ENCODE measurements at places on chromosomes 16 and 17. TPM values are rescaled to one million over a fixed set of nuclear protein-coding genes. Genes with fewer than 3 reads are reported as not detected.

GRCh38 chr17:31489295-31490018 is 98.0 kb downstream of the RAB11FIP4 start:
- H3K4me1 ChIP-seq, result no peaks in the 10 kb centered on the region
- H3K36me3 ChIP-seq, result no peaks in the 10 kb centered on the region
- no peak overlapping the region for H3K4me3 ChIP-seq

DNA sequence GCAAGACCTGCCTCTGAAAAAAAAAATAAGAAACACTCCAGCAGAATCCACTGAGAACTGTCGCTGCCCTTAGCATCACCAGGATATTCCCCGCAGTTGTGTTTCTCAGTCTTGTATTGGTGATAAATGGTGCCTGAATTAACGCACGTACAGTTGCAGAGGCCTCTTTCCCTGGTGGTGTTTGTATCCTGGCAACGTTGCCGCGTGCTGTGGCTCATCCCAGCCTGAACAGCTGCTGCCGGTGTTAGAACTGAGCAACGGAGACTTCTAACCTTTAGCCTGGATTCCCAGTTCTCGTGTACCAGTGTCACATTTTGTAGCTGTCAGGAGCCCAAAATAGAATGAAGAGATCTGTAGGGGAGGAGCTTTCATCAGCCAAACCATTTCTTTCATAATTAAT is 4.8 kb downstream of the MLYCD start:
- H3K27me3 ChIP-seq, result no peaks in the 10 kb centered on the region
- H3K27ac ChIP-seq, result no peak overlapping the region
- no peaks in the 10 kb centered on the region for H3K36me3 ChIP-seq

DNA sequence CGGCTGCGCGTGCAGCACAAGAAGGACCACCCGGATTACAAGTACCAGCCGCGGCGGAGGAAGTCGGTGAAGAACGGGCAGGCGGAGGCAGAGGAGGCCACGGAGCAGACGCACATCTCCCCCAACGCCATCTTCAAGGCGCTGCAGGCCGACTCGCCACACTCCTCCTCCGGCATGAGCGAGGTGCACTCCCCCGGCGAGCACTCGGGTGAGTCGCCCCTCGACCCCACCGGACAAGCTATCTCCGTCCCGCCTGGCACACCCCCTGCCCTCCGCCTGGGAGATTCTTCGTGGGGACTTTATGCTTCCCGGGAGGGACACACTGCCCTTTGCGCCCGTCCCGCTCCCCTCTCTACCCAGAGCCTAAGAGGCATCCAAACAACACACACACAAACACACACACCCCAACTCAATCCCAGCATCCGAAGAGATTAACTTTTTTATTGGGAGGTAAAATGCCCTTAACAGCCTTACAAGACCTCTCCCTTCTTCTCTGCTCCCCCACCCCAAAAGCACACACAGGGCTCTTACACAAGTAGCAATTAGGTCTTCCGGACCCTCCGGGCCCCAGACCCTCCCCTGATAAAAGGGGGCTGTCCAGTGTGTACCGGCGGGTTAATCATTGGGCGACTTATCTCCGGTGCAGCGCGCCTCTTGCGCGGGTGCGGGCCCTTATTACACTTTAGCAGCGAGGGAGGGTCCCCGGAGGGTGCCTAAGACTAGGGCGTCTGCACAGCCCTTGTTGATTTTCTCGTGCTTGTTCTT is 2.1 kb downstream of the SOX9 start:
- DNase-seq, result peak; percentile 83
- H3K27me3 ChIP-seq, result no peaks in the 10 kb centered on the region
- peak overlapping the region; percentile 94 for H3K4me3 ChIP-seq
- no peak overlapping the region for H3K27ac ChIP-seq
- H3K36me3 ChIP-seq, result peaks cover 13% of the 10 kb centered on the region

GRCh38 chr17:81039854-81040758 is 5.2 kb downstream of the BAIAP2 start:
- H3K4me3 ChIP-seq, result peak overlapping the region; percentile 49
- H3K36me3 ChIP-seq, result no peaks in the 10 kb centered on the region

- H3K4me3 ChIP-seq, result no peak overlapping the region
- no peak overlapping the region for H3K27ac ChIP-seq
- H3K27me3 ChIP-seq, result no peaks in the 10 kb centered on the region
- H3K36me3 ChIP-seq, result no peaks in the 10 kb centered on the region
- DNase-seq, result no peak
Measured at GRCh38 chr16:53506254-53506653, 3.2 kb upstream of the AKTIP start.

DNA sequence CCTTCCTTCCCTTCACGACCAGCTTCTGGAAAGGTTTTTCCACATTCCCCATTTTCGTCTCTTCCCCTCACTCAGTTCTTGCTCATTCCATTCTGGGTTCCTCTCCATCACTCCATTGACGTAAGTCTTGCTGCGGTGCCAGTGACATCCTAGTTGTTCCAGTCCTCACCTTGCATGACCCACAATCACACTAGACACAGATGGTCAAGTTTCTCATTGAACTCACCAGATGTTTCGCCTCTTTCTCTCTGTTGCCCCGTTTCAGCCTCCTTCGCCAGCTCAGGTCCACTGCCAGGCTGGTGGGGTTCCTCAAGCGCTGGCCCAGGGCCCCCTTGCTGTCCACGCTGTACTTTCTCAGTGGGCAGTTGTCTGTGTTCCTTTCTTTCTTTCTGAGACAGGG is 43.4 kb downstream of the CCDC42 start:
- no peaks in the 10 kb centered on the region for H3K36me3 ChIP-seq
- peaks cover 37% of the 10 kb centered on the region for H3K27me3 ChIP-seq
- H3K27ac ChIP-seq, result no peak overlapping the region
- no peak for DNase-seq
- peaks cover 9% of the 10 kb centered on the region for H3K4me1 ChIP-seq

DNA sequence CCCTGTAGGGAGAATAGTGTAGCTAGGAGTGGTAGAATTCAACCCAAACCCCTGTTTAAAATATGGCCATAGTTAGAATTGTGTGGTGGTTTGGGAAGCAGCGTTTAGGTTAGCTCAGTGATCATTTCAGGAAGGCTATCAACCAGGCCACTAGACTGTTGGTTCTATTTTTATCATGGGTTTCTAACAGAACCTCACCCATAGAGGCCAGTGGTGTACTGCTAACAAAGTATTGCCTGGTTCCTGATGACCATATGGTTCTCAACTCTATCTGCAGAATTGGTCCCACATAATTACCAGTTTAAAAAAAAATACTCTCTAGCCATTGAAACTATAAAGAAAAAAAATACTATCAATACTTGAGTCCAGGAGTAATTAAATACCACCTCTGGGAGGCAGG is 70.5 kb upstream of the RASL10B start:
- no peak overlapping the region for H3K4me3 ChIP-seq
- no peak overlapping the region for H3K27ac ChIP-seq
- H3K4me1 ChIP-seq, result no peaks in the 10 kb centered on the region
- no peak for DNase-seq

DNA sequence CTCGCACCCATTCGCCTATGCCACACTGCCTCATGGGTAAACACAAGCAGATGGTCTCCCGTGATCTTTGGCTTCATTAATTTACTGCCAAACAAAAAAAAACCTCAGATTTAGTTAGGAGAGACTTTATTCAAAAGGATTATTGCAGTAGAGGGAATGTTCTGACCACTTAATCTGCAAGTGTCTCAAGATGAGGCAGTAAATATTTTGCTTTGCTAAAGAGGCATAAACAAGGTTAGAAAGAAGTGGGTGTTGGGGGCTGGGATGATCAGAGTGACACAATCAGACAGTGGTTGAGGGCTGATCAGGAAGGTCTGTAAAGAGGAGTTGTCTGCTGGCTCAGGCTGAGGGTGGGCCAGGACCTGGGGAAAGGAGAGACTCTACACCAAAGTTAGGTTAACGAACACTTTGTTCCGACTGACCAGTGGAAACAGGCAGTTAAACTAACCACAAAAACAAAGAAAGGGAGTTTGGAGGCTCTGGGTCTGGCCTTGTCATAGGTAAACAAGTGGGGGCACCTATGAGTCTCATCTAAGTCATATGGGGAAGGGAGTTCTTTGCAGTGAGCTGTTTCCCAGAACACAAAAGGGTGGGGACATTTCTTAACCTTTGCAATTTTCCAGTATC is 28.5 kb downstream of the HSD17B2 start:
- H3K27ac ChIP-seq, result peak overlapping the region; percentile 69
- H3K4me3 ChIP-seq, result no peak overlapping the region
- peaks cover 18% of the 10 kb centered on the region for H3K4me1 ChIP-seq
- no peaks in the 10 kb centered on the region for H3K36me3 ChIP-seq
- H3K27me3 ChIP-seq, result no peaks in the 10 kb centered on the region

DNA sequence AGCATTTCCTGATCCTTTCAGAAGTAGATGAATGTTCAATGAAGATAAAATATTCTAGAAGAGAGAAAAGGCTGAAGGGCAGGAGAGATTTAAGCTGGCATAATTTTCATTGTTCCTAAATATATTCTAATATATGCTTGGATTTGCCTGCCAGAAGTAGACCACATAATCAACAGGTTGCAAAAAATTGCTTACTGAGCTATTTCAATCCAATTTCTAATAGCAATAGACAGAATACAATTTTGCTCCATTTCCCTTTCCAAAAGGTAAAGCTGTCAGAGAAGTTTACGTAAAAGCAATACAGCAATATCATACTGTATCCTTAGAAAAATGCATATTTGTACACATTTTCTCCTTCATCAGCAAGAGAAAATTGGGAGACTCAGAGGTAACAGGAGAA is 237.3 kb downstream of the PMP22 start:
- H3K4me3 ChIP-seq, result no peak overlapping the region
- H3K27me3 ChIP-seq, result peaks cover 19% of the 10 kb centered on the region
- DNase-seq, result no peak
- H3K36me3 ChIP-seq, result no peaks in the 10 kb centered on the region

GRCh38 chr16:48971571-48972077 is 310.0 kb downstream of the CBLN1 start:
- H3K4me3 ChIP-seq, result no peak overlapping the region
- no peaks in the 10 kb centered on the region for H3K36me3 ChIP-seq
- no peaks in the 10 kb centered on the region for H3K27me3 ChIP-seq
- H3K4me1 ChIP-seq, result no peaks in the 10 kb centered on the region
- no peak for DNase-seq
- H3K27ac ChIP-seq, result no peak overlapping the region

GRCh38 chr16:55294931-55295342 is 29.1 kb upstream of the IRX6 start:
- H3K4me1 ChIP-seq, result peaks cover 20% of the 10 kb centered on the region
- no peak overlapping the region for H3K4me3 ChIP-seq
- no peaks in the 10 kb centered on the region for H3K36me3 ChIP-seq
- H3K27me3 ChIP-seq, result no peaks in the 10 kb centered on the region
- no peak overlapping the region for H3K27ac ChIP-seq

GRCh38 chr17:45905814-45906213 is 11.5 kb downstream of the MAPT start:
- peaks cover 50% of the 10 kb centered on the region for H3K27me3 ChIP-seq
- H3K36me3 ChIP-seq, result no peaks in the 10 kb centered on the region
- H3K27ac ChIP-seq, result no peak overlapping the region

DNA sequence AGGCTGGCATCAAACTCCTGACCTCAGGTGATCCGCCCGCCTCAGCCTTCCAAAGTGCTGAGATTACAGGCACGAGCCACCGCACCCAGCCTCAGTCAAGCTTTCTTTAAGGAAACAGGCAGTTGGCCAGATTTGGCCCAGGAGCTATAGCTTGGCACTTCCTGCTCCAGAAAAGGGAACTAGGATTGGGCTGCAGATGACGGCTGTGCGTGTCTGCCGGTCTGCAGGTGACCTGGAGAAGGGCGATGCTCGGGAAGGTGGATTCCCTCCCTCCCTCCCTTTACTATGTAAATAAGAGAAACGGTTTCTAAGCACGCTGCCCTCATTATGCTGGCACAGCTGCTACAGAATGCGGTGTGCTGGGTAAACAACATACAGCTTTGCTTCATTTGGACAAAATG is 215.9 kb downstream of the RPTOR start:
- H3K36me3 ChIP-seq, result no peaks in the 10 kb centered on the region
- H3K4me3 ChIP-seq, result no peak overlapping the region
- no peak for DNase-seq
- H3K4me1 ChIP-seq, result peaks cover 25% of the 10 kb centered on the region
- no peaks in the 10 kb centered on the region for H3K27me3 ChIP-seq

- no peaks in the 10 kb centered on the region for H3K4me1 ChIP-seq
- H3K27ac ChIP-seq, result no peak overlapping the region
- H3K36me3 ChIP-seq, result no peaks in the 10 kb centered on the region
- no peak overlapping the region for H3K4me3 ChIP-seq
Measured at GRCh38 chr16:6645768-6646568, 686.7 kb upstream of the RBFOX1 start.

- peaks cover 16% of the 10 kb centered on the region for H3K4me1 ChIP-seq
- peak overlapping the region; percentile 57 for H3K27ac ChIP-seq
- H3K4me3 ChIP-seq, result no peak overlapping the region
- H3K36me3 ChIP-seq, result no peaks in the 10 kb centered on the region
- no peaks in the 10 kb centered on the region for H3K27me3 ChIP-seq
Measured at GRCh38 chr17:13931111-13931526, 138.2 kb upstream of the COX10 start.

- no peak overlapping the region for H3K4me3 ChIP-seq
- H3K27me3 ChIP-seq, result no peaks in the 10 kb centered on the region
- H3K27ac ChIP-seq, result no peak overlapping the region
- H3K36me3 ChIP-seq, result no peaks in the 10 kb centered on the region
- no peaks in the 10 kb centered on the region for H3K4me1 ChIP-seq
Measured at GRCh38 chr16:66858740-66859396, 14.7 kb downstream of the CA7 start.

DNA sequence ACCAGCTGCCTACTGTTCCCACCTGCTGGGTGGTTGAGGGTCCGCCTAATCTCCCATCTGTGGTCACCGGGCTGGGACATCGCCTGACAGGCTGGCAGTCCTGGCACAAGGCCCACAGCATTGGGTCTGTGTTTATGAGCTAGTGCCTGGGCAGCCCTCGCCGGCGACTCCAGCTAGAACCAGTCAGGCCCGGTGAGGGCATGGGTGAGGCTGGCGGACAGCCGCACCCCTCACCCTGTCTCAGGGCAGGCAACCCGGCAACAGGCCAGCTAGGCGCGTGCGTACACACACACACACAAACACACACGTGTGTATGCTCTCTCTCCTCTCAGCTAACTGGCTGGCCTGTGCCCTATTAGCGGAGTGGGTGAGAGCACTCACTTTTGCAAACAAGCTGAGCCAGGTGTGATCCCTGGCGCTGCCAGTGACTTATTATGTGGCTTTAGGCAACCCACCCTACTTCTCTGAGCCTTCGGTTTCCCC is 10.4 kb downstream of the HSD11B2 start:
- DNase-seq, result no peak
- peaks cover 13% of the 10 kb centered on the region for H3K4me1 ChIP-seq
- no peak overlapping the region for H3K27ac ChIP-seq
- no peaks in the 10 kb centered on the region for H3K27me3 ChIP-seq

GRCh38 chr17:73194514-73195222 is 1.8 kb downstream of the COG1 start:
- DNase-seq, result peak; percentile 79
- peak overlapping the region; percentile 51 for H3K4me3 ChIP-seq
- H3K27me3 ChIP-seq, result no peaks in the 10 kb centered on the region
- H3K27ac ChIP-seq, result peak overlapping the region; percentile 51
- peaks cover 9% of the 10 kb centered on the region for H3K4me1 ChIP-seq
- peaks cover 26% of the 10 kb centered on the region for H3K36me3 ChIP-seq

GRCh38 chr17:81132197-81132540 is 33.1 kb upstream of the PVALEF start:
- no peak overlapping the region for H3K27ac ChIP-seq
- no peak for DNase-seq

CLEC19A gene
- not detected for total RNA-seq

MCRIP2 gene
- total RNA-seq, result 30.4 TPM

KRTAP3-1 gene
- total RNA-seq, result not detected

MYOCD gene
- under 0.01 TPM for total RNA-seq

MEIOC gene
- total RNA-seq, result not detected

CNGB1 gene
- not detected for total RNA-seq

KCNAB3 gene
- 0.22 TPM for total RNA-seq

RBBP6 gene
- 15.8 TPM for total RNA-seq

PHF12 gene
- total RNA-seq, result 46.9 TPM

TPSAB1 gene
- not detected for total RNA-seq

OTOP3 gene
- not detected for total RNA-seq

CASKIN1 gene
- total RNA-seq, result under 0.01 TPM

TPSB2 gene
- total RNA-seq, result not detected
